Daoy (cell line): ENCODE measurements at places on chromosomes 4 and X. TPM values are rescaled to one million over a fixed set of nuclear protein-coding genes. Genes with fewer than 3 reads are reported as not detected.

ADRA2C gene
- 0.45 and 1.1 TPM in 2 replicates for total RNA-seq

GPAT3 gene
- total RNA-seq = 29.7 and 31.3 TPM in 2 replicates

ACE2 gene
- 1.3 TPM in 1 of 2 replicates, not detected in the other for total RNA-seq

CT47B1 gene
- not detected in 2 replicates for total RNA-seq

MAGEC2 gene
- total RNA-seq = 70.0 and 79.0 TPM in 2 replicates

ARHGAP4 gene
- total RNA-seq = 2.2 and 2.6 TPM in 2 replicates

SAGE1 gene
- not detected in 2 replicates for total RNA-seq

SPINK2 gene
- total RNA-seq = not detected in 2 replicates

SPANXC gene
- total RNA-seq = 15.4 and 35.2 TPM in 2 replicates
